ENCODE measurements at places on chromosomes 3 and 15. TPM values are rescaled to one million over a fixed set of nuclear protein-coding genes. Genes with fewer than 3 reads are reported as not detected.

SPSB4 gene
- total RNA-seq: 106 TPM

GRCh38 chr3:59483191-59483590 lies 433.4 kb upstream of the CFAP20DC start:
- H3K4me1 ChIP-seq: no peaks in the 10 kb centered on the region
- H3K4me3 ChIP-seq: no peak overlapping the region

PEX5L gene
- total RNA-seq: not detected

DNA sequence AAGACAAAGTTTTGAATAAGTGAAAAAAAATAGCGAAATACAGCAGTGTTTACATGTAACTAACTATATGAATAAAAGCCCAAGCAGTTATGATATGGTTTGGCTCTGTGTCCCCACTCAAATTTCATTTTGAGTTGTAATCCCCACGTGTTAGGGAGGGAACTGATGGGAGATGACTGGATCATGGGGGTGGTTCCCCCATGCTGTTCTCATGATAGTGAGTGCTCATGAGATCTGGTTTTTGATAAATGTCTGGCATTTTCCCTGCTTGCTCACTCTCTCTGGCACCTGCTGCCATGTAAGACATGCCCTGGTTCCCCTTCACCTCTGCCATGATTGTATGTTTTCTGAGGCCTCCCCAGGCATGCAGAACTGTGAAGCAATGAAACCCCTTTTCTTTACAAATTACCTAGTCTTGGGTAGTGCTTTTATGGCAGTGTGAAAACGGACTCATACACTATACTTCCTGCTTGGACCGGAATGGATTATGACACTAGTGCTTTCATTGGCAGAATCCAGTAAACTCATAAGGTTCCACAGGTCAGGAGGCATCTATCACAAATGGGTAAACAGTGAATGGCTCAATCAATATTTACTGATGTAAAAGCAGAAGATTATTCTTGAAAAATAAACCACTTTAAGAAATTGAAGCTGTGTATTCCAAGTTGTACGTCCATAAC lies 192.1 kb downstream of the CBLB start:
- no peak for DNase-seq
- no peak overlapping the region for H3K27ac ChIP-seq
- no peaks in the 10 kb centered on the region for H3K27me3 ChIP-seq
- no peak overlapping the region for H3K4me3 ChIP-seq

DNA sequence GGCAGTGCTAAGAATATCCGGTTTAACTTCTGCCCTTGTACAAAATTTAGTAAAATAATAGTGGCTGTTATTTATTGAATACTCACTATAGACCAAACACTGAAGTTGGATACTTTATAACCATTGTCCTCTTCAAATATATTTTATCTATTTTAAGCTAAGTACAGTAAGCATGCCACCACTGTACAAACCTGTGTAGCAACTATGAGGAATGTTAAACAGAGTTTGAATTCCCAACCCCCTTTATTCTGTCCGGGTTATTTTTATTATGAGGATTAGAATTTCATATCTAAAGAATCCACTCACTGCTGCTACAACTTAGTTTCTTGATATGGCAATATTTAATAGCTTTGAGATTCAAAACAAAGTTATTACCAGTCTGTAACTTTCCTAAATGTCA lies 203.5 kb upstream of the RBMS3 start:
- no peak overlapping the region for H3K4me3 ChIP-seq
- no peak overlapping the region for H3K27ac ChIP-seq
- no peak for DNase-seq
- no peaks in the 10 kb centered on the region for H3K27me3 ChIP-seq

DNA sequence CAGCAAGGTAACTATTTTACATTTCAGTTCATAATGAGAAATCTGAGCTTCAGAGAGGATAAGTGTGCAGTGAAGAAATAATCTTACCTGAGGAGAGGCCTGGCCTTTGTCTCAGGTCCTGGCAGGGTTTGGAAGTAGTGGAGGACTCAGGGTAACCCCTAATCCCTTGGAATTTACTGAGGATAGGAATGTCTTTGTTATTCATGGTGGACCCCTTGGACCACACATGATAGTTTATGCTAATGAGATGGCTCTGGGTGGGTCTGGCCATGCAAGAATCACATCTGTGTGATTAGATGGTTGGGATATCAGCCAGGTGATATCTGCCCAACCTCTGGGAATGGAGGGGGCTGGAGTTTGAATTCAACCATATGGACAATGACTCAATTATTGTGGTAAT lies 65.0 kb upstream of the DAZL start:
- H3K27me3 ChIP-seq: no peaks in the 10 kb centered on the region
- H3K27ac ChIP-seq: no peak overlapping the region
- H3K36me3 ChIP-seq: no peaks in the 10 kb centered on the region
- no peak overlapping the region for H3K4me3 ChIP-seq
- H3K4me1 ChIP-seq: no peaks in the 10 kb centered on the region
- no peak for DNase-seq

CORO2B gene
- not detected for total RNA-seq

DNA sequence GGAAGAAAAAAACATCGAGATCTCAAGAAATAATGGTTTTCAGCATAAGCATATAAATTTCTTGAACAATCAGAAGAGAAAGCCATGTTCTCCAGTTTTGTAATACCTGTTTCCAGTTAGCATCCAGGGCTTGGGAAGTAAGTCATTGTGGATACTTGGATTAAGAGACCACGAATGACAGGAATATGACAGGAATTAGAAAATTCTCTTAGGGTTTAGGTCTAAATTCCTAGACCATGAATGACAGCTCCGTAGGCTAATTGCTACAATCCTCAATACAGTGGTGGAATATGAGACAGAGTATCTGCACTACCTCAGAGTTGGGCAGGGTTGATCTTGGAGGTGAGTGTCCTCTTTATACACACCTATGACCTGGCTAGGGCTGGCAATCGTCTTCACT lies 517.5 kb downstream of the NTRK3 start:
- H3K36me3 ChIP-seq: no peaks in the 10 kb centered on the region
- no peak overlapping the region for H3K4me3 ChIP-seq
- peaks cover 29% of the 10 kb centered on the region for H3K4me1 ChIP-seq
- no peak overlapping the region for H3K27ac ChIP-seq
- no peak for DNase-seq

GRCh38 chr15:51642696-51643095 lies 20.1 kb upstream of the DMXL2 start:
- no peaks in the 10 kb centered on the region for H3K36me3 ChIP-seq
- no peak overlapping the region for H3K4me3 ChIP-seq
- no peak overlapping the region for H3K27ac ChIP-seq
- H3K27me3 ChIP-seq: no peaks in the 10 kb centered on the region
- H3K4me1 ChIP-seq: peaks cover 5% of the 10 kb centered on the region
- DNase-seq: no peak

TIMP4 gene
- not detected for total RNA-seq

GRCh38 chr15:95624616-95625361 lies 705.7 kb upstream of the NR2F2 start:
- no peak for DNase-seq
- H3K4me3 ChIP-seq: no peak overlapping the region
- H3K4me1 ChIP-seq: peaks cover 13% of the 10 kb centered on the region

DNA sequence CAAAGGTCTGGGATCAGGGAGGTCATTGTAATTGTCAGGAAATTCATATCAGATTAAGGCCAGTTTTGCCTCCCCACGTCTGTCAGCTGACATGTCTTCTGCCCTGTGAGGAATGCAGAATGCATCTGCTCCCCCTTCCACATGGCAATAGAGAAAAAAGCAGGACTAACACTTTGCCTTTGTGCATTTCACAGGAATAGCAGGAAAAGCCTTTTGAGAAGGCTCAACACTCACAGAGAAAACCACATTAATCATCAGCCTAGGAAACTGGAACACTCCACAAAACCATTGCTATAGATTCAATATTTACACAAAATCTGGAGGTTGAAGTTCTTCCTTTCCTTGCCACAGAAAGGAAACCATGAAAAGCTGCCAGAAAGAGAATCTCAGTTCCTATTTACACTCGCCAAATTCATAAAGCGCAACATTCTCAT lies 165.2 kb upstream of the HES1 start:
- H3K4me1 ChIP-seq: peaks cover 25% of the 10 kb centered on the region
- no peaks in the 10 kb centered on the region for H3K36me3 ChIP-seq
- no peak overlapping the region for H3K4me3 ChIP-seq
- no peak for DNase-seq

DNA sequence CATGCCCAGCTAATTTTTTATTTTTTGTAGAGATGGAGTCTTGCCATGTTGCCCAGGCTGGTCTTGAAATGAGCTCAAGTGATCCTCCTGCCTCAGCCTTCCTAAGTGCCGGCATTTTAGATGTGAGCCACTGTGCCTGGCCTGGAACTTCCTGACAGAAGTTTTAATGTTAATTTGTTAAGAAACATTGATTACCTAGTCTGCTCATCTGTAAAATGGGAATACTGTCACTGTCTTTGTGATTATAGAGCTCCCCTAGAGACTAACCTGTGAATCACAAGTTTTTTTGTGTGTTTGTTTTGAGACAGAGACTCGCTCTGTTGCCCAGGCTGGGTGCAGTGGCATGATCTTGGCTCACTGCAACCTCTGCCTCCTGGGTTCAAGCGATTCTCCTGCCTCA lies 4.3 kb upstream of the EIF3J start:
- no peaks in the 10 kb centered on the region for H3K27me3 ChIP-seq
- peaks cover 2% of the 10 kb centered on the region for H3K36me3 ChIP-seq
- no peak overlapping the region for H3K4me3 ChIP-seq
- DNase-seq: no peak

ERICH6 gene
- total RNA-seq: not detected

DNA sequence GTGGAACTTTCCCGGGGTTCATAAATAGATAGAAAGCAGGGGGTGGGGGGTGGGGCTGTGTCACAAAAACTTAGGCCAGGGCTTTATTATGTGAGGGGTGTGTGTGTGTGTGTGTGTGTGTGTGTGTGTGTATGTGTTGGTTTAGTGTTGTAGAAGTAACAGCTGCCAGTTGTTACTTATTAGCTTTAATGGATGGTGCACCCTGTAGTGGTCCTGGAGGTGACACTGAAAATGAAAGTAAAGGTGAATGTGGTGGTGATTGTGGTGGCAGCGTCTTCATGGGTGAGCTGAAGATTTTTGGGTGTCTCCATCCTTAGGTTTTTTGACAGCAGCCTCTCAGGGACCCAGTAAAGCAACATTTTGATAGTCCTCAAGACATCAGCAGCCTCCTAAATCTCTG lies 449.9 kb downstream of the PDCD6IP start:
- no peak overlapping the region for H3K27ac ChIP-seq
- no peak overlapping the region for H3K4me3 ChIP-seq
- H3K36me3 ChIP-seq: no peaks in the 10 kb centered on the region
- H3K27me3 ChIP-seq: no peaks in the 10 kb centered on the region
- no peaks in the 10 kb centered on the region for H3K4me1 ChIP-seq
- no peak for DNase-seq

GRCh38 chr3:159253860-159254259 lies 452.0 kb downstream of the MFSD1 start:
- H3K4me1 ChIP-seq: no peaks in the 10 kb centered on the region
- no peaks in the 10 kb centered on the region for H3K36me3 ChIP-seq
- no peak overlapping the region for H3K4me3 ChIP-seq

- no peak overlapping the region for H3K4me3 ChIP-seq
Measured at GRCh38 chr3:130783629-130784028, 37.0 kb upstream of the PIK3R4 start.

SUCNR1 gene
- 0.41 TPM for total RNA-seq

GRCh38 chr3:186400662-186401061 lies 38.6 kb upstream of the DGKG start:
- no peak overlapping the region for H3K27ac ChIP-seq
- no peak for DNase-seq
- no peaks in the 10 kb centered on the region for H3K36me3 ChIP-seq
- H3K27me3 ChIP-seq: no peaks in the 10 kb centered on the region
- H3K4me3 ChIP-seq: no peak overlapping the region
- no peaks in the 10 kb centered on the region for H3K4me1 ChIP-seq

FSTL1 gene
- 148 TPM for total RNA-seq

DNA sequence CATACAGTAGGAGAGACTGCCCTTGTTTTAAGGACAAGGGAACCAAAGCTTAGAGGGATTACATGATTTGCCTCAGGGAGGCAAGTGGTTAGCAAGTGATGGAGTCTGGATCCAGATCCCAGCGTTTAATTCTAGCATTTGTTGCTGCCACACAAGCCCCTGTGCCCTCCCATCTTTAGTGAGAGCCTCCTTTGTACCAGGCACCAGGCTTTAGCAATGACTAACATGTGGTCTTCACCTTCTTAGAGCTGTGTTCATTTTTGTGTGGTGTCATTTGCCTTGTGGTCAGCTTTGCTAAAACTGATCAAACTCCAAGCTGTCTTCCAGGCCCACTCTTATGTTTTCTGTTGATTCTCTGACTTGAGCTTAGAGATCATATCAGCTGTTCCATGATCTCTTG lies 290.5 kb downstream of the RPLP1 start:
- peak overlapping the region; percentile 44 for H3K27ac ChIP-seq
- H3K4me3 ChIP-seq: no peak overlapping the region
- no peaks in the 10 kb centered on the region for H3K36me3 ChIP-seq
- peaks cover 21% of the 10 kb centered on the region for H3K4me1 ChIP-seq

- H3K4me1 ChIP-seq: no peaks in the 10 kb centered on the region
- DNase-seq: no peak
- H3K27me3 ChIP-seq: no peaks in the 10 kb centered on the region
- H3K27ac ChIP-seq: no peak overlapping the region
- H3K36me3 ChIP-seq: no peaks in the 10 kb centered on the region
Measured at GRCh38 chr3:192122832-192123594, 604.3 kb downstream of the FGF12 start.

PPARG gene
- total RNA-seq: 0.08 TPM

- H3K27ac ChIP-seq: no peak overlapping the region
- H3K4me1 ChIP-seq: peaks cover 25% of the 10 kb centered on the region
- no peaks in the 10 kb centered on the region for H3K27me3 ChIP-seq
- DNase-seq: no peak
- no peak overlapping the region for H3K4me3 ChIP-seq
- H3K36me3 ChIP-seq: no peaks in the 10 kb centered on the region
Measured at GRCh38 chr3:197495059-197495455, 60.7 kb downstream of the BDH1 start.

DNA sequence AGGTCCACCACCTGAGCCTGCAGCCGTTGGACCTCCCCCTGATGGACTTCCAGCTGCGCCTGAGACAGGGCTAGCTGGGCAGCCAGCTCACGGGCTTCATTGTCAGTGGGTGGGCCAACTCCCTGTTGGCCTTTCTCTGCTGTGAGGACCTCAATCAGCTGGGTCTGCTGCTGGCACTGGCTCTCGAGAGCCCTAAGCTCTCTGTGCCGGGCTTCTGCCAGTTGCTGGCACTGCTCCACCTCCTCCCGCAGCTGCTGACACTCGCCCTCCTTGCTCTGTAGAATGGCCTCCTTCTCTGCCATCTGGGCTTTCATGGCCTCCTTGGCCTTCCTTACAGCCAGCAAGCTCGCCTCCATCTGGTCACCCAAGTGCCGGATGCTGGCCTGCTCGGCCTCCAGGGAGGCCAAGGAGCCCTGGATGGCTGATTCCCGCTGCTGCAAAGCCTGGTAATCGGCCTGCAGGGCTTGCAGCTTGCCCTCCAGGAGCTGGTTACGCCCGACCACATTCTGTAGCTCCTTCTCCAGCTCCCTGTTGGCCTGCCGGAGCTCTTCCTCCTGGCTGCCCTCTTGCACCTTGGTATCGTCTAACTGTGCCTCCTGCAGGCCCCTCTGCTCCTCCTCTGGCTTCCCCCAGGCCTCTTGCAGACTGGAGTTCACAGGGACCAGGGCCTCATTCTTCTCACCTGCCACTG lies 23.8 kb downstream of the CXCR6 start:
- no peaks in the 10 kb centered on the region for H3K36me3 ChIP-seq
- no peak overlapping the region for H3K4me3 ChIP-seq
- H3K27ac ChIP-seq: no peak overlapping the region

GRCh38 chr3:55605443-55606236 lies 118.5 kb upstream of the WNT5A start:
- no peak overlapping the region for H3K4me3 ChIP-seq
- no peak overlapping the region for H3K27ac ChIP-seq
- no peaks in the 10 kb centered on the region for H3K36me3 ChIP-seq
- no peaks in the 10 kb centered on the region for H3K4me1 ChIP-seq
- H3K27me3 ChIP-seq: no peaks in the 10 kb centered on the region

EFCAB12 gene
- total RNA-seq: not detected
